COLO829 (cell line): ENCODE measurements at places on chromosomes 3 and 15.

- no peak for DNase-seq
Measured at GRCh38 chr15:84761607-84762131, 13.3 kb downstream of the ZNF592 start.

- no peak for DNase-seq
Measured at GRCh38 chr15:67146234-67146633, 80.8 kb downstream of the SMAD3 start.

DNA sequence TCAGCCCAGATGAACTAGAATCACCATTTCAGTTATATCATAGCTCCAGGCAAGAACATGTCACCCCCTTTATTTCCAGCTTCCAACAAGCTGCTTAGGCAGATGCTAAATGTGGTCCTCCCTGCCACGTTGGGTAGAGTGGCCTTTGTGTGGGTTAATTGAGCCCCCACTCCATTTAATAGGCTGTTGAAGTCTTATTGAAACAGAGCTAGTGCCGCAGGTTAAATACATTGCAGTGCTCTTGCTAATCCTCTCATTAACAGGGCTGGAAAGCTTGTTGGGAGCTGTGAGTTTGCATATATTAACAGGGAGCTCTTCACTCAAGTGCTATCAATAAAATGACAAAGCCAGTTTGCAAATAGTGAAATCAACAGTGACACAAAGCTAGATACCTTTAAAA lies 248.4 kb upstream of the CMC1 start:
- no peak for DNase-seq

DNA sequence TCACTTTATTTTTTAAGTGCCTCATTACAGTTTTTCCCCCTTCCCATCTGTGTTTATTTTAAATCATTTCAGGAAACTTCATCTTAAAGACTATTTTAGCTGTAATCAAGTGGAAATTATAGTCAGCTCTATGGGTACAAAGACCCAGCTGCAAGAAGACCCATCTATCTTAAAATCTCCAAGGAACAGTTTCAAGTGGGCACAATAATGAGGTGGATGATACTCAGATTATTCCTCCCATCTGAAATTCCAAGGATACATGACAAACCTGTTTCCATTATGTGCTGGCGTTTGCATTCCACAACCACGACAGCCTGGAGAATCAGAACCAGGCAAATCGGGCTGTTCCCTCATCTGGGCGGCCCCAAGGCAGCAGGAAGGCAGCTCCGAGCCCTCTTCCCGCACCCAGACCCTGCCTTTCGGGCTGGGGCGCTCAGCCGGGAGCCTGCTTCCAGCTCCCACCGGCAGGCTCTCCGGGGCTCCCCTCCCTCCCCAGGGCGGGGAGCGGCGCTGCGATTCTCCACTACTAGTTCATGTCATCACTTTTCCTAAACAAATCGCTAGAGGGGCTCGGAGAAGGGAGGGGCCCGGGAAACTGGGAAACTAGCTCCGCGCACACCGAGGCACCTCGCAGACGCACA lies at the start of gene MGLL:
MGLL (minus strand) TSS at position 475 of the 641 bp plus-strand sequence; CDS start at position 278, 197 bp downstream.
- no peak for DNase-seq

DNA sequence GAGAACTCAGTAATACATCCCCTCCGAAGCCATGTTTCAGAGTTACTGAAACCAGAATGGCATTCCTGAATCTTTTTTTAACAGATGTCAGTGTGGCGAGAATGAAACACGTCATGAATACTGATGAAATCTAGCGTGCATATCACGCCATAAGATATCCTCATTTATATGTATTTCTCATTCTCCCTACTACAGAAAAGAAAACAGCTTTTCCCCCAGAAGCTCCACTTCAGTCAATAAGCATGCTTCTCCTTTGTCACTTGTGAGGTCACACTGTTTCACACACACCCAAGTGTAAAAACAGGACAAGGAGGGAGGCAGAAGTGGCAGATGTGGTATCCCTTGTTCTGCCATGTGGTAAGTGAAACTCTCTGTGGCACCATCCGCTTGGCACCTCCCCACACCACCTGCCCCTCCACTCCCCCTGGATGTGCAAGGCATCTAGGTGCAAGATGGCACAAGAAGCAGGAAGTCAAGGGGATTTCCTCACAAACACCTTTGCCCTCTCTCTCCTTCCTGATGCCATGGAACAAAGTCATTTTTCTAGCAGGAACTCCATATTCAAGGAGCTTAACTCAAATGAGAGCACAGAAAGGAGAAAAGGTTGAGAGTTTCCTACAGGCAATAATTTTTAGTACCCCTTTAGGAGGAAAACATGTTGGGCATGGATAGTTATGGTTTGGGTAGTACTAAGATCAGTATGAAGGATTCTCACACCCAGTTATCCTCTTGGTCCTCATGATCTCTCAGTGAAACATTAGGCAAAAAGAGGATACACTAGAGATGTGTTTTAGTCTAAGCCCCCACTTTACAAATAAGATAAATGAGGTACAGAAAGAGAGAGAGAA lies 47.5 kb upstream of the FRMD4B start:
- no peak for DNase-seq

DNA sequence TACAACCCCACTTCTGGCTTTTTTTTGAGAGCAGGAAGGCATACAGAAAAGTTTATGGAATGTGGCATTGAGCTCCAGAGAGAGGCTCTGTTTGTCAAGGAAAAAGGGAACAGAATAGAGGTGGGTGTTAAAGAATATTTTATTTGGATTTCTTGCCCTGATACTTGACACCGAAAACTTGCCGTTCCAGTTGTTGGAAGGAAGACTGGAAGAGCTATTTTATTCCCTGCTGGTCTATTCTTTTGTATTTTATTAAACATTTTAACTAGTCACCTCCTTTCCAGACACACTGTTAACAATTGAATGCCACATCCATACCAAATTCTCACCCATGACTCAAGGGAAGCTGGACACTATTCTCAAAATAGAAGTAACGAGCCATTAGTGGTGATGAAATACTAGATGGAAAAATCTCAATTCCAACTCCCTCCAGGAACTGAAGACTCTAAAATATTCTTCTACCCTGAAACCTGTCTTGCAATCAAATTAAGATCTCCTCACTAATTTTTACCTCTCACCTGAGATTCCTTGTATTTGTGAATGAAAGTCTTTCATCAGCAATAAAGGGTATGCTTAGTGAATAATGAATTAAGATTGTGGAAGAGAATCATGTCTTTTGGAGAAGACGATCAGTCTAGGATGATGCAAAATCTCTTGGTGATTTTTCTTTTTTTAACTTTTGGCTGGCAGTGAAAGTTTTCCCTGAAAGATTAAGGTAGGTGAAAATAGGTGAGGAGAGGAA lies 28.5 kb downstream of the GREM1 start:
- DNase-seq: no peak

DNA sequence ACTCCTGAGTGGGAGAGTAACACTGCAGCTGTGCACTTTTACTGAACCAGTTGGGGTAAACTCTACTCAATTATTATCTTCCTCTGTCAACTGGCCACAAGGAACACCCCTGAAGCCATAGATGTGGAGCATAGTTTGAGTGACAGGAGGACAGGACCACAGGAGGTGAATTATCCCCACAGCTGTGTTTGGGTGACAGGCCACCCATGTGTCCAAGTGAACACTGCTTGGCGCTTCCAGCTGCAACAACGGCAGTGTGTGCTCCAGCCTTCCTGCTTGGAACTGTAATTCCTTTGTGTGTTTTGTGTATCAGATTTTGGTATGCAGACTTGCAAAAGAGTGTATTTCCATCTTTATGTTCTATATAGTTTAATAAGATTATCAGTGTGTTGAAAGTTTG lies 20.2 kb upstream of the TSPAN3 start:
- DNase-seq: no peak

GRCh38 chr3:121232309-121233225 lies 313.2 kb downstream of the POLQ start:
- DNase-seq: no peak

GRCh38 chr3:47643092-47643491 lies 64.4 kb upstream of the CSPG5 start:
- no peak for DNase-seq

DNA sequence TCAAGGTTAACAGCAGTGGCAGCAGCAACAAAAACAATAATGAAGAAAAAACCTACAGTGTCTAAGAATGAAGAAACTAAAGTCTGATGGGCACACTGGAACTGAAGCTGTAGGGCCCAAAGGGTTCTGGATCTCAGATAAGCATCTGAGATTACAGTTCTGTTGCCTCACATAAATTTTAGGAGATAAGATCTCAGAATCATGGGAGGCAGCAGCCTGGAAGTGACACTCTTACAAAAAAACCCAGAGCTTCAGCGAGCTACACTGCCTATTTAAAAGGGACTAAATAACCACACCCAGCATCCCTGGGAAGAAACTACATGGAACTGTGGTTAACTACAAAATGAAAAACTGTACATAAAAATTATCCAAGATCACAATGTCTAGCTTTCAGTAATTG lies 61.2 kb downstream of the PLD1 start:
- DNase-seq: no peak

GRCh38 chr15:57872281-57873030 lies 165.9 kb downstream of the POLR2M start:
- no peak for DNase-seq

GRCh38 chr3:123642182-123642956 lies 57.5 kb upstream of the HACD2 start:
- DNase-seq: peak; percentile 96

- no peak for DNase-seq
Measured at GRCh38 chr3:35639254-35640186, at the start of gene ARPP21. Gene ARPP21, plus strand, starts transcription at chr3:35639525. Its CDS starts 42,227 bp downstream, at chr3:35681752.

DNA sequence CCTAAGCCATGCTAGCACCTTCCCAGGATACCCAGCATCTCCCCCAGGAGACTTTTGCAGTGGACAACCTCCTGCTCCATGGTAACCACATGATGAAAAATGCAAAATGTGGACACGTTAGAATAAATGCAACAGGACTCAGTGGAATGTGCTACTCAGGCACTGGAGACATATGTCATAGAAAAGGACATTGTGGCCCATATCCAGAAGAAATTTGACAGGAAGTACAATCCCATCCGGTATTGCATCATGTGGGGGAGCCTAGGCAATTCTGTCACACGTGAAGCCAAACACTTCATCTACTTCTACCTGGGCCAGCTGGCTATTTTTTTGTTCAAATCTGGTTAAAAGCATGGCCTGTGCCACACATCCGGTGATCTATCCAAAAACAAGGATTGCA lies 227.2 kb upstream of the GPR149 start:
- no peak for DNase-seq

DNA sequence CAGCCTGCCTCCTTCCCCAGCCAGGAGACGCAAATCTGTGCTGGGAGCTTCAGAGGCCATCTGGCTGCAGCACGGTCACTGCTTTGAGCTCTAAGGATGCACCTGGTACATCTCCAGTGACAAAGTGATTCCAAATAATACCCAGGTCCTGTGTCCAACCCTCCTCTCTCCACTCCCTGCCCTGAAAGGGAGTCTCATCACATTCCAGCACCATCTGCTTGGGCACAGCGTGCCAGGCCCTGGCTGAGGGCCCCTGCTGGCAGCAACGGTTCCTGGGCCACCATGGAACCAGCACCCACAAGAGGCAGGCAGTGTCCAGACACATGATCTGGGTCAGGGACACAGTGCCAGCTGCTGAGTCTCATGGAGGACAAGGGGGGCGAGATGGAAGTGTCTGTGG lies 81.3 kb downstream of the MTHFS start:
- DNase-seq: no peak

- peak; percentile 40 for DNase-seq
Measured at GRCh38 chr3:16090024-16090423, 84.5 kb upstream of the GALNT15 start.

DNA sequence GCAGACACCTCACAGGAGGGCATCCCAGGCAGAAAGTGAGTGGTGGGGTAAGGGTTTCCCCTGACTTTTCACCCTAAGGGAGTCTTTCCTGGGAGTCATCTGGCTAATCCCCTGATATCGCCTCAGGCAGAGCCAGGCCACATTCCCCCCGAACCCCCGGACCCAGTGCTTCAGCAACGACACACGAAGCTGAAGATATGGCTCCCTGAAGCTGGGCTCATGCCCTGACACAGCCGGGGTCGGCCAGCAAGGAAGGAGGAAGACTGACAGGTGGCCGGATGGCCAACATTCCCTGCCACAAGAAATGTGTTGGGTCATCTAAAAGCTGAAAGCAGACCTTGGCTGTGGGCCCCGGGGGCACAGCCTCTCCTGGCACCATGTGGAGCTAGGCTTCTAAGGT lies 14.4 kb downstream of the CHST13 start:
- DNase-seq: no peak

- DNase-seq: no peak
Measured at GRCh38 chr3:157868946-157869345, 237.3 kb downstream of the SHOX2 start.

GRCh38 chr3:65992106-65992505 lies 46.6 kb downstream of the MAGI1 start:
- DNase-seq: peak; percentile 14

- DNase-seq: no peak
Measured at GRCh38 chr3:157551961-157552360, 48.7 kb upstream of the VEPH1 start.

GRCh38 chr3:189157232-189158007 lies 14.4 kb upstream of the TPRG1 start:
- peak; percentile 57 for DNase-seq

GRCh38 chr3:175266478-175266877 lies 407.3 kb downstream of the NAALADL2 start:
- no peak for DNase-seq
